Non-pigmented ciliary epithelial cell (primary cell): ENCODE measurements at places on chromosomes 7 and 10.

DNA sequence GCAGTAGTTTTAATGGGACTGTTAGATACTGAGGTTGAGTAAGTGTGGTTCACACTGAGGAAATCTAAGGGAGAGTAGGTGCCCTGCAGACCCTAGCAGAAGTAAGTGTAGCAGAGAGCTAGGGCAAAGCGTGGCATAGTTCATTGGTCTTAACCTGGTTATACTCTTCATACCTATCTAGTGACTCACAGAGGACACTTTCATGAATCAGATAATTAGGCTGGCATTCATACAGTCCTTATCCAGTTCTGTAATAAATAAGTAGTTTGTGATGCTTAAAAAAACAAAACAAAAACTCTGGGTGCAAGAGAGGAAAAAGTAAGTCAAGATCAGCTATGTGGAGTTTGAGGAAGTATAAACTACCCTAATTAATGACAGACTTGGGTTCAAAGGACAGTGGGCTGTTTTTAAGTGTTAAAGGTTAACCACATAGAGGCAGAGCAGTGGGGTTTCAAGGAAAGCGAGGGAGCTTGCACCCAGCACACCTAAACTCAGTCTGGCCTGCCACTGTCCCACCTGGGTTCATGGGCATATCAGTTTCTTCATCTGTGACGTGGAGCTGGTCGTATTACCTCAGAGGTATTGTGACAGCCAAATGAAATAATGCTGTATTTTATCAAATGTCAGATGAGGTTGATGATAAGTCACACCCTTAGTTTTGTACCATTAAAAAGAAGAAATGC, 27.1 kb downstream of the LMTK2 start:
- no peak for DNase-seq

GRCh38 chr7:55573234-55573900, 1.1 kb upstream of the VOPP1 start:
- DNase-seq: no peak

- DNase-seq: peak; percentile 46
These were observed 468.8 kb upstream of the NRP1 start for GRCh38 chr10:33803248-33803647.

DNA sequence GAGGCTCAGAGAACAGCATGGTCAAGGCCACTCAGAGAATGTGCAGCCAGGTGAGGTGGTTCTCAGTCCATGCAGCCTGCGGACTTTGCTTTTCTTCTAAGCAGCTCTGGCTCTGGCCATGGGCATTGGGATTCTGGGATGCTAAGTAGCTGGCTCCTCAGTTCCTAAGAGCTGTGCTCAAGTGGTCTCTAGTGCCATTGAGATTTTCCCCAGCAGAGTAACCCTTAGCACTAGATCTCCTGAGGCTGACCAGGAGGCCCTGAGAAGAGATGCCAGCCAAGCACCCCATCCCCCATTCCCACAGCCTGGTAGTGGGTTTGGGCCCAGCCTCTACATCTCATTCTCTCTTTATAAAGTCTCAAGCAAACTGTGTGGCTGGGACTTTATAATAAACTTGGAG, 77.1 kb downstream of the KCNMA1 start:
- no peak for DNase-seq

GRCh38 chr10:20289070-20289828, 473.0 kb downstream of the PLXDC2 start:
- DNase-seq: no peak

DNA sequence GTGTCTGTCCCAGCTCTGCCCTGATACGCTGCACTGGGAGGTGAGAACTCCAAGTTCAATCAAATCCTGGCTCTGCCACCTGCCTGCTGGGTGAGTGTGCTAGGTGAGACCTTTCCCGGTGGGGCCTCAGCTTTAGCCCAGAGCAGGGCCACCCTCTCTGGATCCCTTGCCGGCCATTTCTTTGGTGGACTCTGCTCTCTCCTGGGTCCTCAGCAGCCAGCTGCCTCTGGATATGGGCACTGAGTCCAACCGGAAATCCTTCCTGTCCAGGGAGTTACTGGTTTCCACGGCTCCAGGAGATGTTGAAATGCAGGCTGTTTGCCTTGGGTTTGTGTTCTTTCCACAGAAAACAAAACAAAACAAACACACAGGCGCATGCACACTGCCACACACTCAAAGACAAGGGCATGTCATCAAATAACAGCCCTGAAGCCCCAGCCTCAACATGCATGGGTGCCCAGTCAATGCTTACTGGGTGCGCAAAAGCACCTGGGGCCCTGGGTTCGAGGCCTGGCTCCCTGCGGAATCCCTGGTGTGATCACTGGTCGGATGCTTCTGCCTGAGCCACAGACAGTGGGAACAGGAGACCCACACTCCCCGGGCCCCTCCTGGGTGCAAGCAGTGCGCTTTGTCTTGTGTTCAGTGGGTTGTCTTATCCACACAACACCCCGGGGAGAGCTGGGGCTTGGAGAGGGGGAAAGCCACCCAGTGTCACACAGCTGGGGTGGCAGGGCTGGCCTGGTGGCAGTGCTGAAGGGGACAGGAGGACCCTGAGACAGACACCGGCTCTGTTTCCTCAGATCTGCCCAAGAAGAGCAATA, 33.1 kb downstream of the PPIF start:
- no peak for DNase-seq

- DNase-seq: no peak
These were observed 69.3 kb downstream of the CSTF2T start for GRCh38 chr10:51629934-51630639.
